ENCODE measurements at places on chromosomes 6 and 20.

- DNase-seq, result no peak
These were observed 412.3 kb upstream of the ID4 start for GRCh38 chr6:19424853-19425252.

DNA sequence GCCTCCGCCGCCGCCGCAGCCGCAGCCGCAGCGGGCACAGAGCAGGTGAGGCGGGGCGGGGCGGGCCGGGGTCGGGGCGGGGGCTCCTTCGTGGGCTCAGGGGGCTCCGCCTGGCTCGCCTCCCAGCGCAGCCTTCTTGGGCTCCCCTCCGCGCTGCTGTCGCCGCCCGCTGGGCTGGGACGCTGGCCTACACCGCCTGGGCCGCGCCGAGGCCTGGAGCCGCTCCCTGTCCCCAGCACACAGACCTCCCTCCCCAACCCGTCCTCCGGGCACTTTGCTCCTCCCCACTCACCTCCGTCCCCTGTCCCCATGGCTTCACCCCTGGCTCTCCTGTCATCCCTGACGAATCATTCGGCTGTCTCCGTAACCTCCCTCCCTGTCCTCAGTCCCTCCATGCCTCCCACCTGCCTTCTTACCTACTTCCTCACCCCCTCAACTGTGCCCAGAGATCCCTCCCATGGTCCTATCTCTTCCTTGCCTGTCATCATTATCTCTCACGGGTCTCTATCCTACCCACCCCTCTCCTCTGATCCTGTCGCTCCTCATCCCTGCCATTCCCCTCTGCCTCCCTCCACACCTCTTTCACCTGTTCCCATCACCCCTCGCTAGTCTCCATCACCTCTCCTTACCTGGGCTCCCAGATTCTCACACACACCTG is 512 bp downstream of the TTBK1 start:
- DNase-seq, result no peak

DNA sequence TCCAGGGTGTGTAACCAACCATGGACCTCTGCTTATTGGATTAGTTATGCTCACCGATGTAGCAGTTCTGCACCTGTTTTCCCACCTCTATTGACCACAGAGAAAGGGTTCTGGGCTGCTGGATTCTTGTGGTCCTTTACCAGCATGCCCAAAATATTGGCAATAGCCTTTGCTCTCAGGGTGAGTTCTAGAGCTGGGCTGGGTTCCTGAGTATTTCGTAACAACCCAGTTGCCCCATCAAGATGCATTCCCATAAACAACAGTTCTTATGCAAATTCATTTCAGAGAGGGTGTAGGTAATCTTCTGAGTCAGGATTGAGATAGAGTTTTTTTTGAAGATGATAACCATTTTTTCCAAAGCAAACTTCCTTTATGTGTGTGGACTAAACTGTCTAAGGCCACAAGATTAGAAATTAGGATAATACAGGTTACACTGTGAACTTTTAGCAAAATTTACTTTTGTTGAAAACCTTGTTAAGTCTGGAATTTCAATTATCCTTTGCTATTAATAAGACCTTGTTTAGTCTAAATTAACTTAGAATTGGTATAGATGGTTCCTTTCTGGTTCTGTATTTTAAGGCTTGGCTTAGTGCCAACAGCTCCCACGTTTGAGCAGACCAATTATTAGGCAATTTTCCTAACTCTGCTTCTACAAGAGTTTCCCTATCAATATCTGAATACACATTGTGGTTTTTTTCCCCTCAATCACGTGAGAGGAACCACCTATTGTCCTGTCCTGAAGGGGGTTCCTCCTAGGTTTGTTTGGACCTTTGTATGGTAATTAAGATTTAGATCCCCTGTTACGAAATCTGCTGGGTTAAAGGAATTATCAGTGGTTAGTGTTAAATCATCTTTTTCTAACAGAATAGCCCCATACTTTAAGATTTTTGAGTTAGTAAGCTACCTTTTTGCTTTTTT is 46.1 kb downstream of the TBX18 start:
- DNase-seq, result no peak

DNA sequence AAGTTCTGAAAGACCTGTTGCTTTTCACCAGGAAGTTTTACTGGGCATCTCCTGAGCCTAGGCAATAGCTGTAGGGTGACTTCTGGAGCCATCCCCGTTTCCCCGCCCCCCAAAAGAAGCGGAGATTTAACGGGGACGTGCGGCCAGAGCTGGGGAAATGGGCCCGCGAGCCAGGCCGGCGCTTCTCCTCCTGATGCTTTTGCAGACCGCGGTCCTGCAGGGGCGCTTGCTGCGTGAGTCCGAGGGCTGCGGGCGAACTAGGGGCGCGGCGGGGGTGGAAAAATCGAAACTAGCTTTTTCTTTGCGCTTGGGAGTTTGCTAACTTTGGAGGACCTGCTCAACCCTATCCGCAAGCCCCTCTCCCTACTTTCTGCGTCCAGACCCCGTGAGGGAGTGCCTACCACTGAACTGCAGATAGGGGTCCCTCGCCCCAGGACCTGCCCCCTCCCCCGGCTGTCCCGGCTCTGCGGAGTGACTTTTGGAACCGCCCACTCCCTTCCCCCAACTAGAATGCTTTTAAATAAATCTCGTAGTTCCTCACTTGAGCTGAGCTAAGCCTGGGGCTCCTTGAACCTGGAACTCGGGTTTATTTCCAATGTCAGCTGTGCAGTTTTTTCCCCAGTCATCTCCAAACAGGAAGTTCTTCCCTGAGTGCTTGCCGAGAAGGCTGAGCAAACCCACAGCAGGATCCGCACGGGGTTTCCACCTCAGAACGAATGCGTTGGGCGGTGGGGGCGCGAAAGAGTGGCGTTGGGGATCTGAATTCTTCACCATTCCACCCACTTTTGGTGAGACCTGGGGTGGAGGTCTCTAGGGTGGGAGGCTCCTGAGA is at the start of gene HFE:
TSS of gene HFE (plus strand) at position 146 of the 832 bp plus-strand sequence. CDS start at position 158, 12 bp downstream.
- DNase-seq, result no peak

- DNase-seq, result no peak
These were observed 284.0 kb upstream of the DEFB112 start for GRCh38 chr6:50333696-50334095.

GRCh38 chr20:42609618-42610017 is 580.1 kb downstream of the PTPRT start:
- DNase-seq, result no peak

DNA sequence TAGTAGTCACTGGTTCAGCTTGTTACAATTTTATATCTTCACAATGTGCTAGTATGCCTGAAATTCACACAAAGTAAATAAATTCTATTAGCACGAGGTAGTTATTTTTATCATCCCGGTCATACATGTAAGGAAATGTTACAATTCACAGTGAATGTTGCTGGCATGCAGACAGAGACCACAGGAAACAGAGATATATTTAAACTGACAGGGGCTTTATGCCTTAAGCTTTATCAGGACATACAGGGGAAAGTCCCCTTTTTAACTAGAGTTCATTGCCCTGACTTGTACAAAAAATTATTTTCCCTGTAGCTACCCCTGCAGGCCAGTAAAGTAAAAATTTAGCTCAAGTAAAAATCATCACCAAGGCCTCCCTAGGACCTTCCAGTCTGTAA is 712.0 kb upstream of the NRSN1 start:
- DNase-seq, result no peak

- DNase-seq, result no peak
These were observed 141.5 kb downstream of the ANKRD60 start for GRCh38 chr20:58086763-58087561.

- DNase-seq, result no peak
These were observed 13.8 kb downstream of the ASIP start for GRCh38 chr20:34254979-34255378.

DNA sequence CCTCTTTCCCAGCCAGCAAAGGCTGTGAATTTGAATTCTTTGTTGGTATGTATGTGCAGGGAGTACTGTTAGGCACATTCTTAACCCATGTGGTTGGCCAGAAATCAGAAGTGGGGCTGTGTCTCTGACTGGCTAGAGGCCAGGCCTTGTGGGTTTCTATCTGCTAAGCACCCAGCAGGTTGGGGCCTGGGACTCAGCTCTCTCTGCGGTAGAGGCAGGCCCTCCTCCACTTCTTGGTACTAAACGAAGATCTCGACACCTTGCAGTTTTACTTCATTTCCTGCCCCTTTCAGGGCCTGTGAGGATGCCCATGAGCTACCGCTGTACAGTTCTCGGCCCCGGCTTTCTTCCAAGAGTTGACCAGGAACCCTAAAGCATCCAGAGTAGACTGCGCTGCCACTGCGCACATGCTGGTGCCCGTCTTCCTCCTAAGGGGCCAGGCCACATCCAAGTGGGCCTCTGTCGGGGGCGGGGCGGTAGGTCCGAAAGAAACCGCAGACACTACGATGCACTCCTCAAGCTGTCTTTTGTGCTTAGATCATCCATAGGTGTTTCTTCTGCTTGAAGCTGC is 51.1 kb downstream of the TCP11 start:
- no peak for DNase-seq

DNA sequence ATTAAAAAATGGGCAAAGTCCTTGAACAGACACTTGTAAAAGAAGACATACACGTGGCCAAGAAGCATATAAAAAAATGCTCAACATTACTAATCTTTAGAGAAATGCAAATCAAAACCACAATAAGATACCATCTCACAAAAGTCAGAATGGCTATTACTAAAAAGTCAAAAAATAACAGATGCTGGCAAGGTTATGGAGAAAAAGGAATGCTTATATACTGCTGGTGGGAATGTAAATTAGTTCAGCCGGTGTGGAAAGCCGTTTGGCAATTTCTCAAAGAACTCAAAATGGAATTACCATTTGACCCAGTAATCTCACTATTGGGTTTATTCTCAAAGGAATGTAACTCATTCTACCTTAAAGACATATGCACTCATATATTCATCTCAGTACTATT is 166.6 kb downstream of the KHDC1L start:
- no peak for DNase-seq

GRCh38 chr6:135021310-135022049 is 33.1 kb downstream of the HBS1L start:
- DNase-seq, result no peak

DNA sequence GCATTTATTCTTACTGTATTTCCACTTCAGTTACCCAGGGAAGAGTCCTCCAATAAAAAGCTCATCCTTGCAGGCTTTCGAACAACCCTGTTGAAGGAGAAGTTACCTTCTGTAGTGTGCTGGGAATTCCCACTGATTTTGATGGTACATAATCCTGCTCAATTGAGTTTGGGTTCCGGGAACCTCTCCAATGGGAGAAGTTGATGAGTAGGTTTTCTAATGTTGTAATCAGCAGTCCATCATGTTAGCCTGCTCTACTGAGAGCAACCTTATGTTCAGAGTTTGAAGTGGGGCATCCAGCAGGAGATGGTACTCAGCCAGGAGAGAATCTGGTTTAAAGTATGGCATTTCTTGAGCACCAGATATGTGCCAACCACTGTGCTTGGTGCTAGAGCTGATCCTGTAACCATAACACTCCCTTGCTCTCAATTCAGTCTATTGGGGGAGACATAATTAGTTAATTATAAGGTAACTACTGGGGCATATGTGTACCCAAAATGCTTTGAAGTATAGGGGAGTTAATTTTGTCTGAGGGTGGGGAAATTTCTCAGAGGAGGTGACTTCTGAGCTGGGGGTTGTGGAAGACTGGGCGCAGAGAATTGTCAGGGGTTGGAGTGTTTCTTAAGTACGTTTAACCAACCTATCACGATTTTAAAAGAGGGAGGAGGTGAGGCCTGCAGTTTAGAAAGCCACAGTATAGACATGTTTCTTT is 2.1 kb downstream of the TOP1 start:
- DNase-seq, result no peak

GRCh38 chr6:24543683-24544082 is 48.9 kb downstream of the ALDH5A1 start:
- DNase-seq, result no peak

DNA sequence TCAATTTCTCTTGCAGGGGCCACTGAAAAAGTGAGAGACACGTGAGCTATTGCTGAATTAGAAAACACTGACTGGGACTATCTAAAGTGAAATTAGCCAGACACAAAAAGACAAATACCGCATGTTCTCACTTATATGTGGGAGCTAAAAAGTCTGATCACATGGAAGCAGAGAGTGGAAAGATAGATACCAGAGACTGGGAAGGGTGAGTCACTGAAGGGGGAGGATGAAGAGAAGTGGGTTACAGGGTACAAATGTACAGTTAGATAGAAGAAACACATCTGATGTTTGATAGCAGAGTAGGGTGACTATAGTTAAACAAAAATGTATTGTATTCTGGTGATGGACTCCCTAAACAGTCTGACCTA is 13.4 kb downstream of the CST3 start:
- DNase-seq, result no peak

GRCh38 chr20:42740226-42740870 is 449.4 kb downstream of the PTPRT start:
- DNase-seq, result no peak

DNA sequence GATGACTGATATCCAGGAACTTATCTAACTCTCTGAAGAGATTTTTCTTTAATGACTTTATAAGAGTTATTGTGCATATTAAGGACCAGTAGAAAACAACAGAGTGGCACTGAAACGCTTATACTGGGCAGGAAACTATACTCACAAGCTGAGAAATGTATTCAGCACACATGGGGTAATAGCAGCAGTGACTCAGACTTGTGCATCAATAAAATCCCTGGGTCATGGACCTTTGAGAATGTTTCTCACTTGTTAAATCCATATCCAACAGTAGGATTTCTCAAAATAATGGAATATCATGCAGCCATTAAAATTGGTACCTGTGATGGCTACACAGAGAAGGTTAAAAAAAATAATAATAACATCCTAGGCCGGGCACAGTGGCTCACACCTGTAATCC is 219.5 kb downstream of the BTBD9 start:
- no peak for DNase-seq

DNA sequence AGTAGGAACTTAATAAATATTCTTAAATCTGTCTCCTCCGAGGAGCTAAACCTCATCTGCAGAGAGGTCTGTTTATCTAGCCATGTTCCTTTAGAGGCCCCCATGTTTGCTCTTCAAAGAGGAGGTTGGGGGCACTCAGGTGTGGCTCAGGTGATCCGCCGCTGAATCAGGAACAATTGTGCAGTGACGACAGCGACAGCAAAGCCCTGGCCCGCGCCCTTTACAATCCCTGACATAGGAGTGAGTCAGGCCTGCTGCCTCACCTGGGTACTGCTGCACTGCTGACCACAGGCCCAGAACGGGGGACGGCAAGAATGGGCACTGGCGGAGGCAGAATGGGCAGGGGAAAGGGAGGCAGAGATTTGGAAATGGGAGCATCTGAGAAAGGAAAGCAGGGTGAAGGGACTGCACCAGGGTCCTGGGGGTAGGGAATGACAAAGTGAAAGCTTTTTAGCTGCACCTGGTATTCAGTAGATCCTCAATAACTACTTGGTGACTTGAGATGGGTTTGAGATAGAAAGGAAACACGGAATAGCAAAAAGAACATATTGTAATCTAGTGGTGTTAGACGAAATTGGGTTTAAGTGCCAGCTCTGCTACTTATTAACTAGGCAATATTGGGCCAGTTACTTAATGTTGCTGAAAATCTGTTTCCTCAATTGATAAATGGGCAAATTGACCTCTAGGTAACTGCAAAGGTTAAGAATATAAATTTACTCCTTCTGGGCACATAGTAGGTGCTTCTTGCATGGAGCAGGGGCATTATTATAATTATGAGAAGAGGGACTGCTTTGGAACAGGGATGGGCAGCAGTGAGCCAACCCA is 5.4 kb upstream of the IER3 start:
- no peak for DNase-seq

GRCh38 chr6:8130399-8130798 is 28.1 kb upstream of the EEF1E1 start:
- DNase-seq, result no peak

- DNase-seq, result no peak
These were observed 111.8 kb downstream of the ATG5 start for GRCh38 chr6:106213660-106214289.

GRCh38 chr6:165889636-165890403 is 226.8 kb upstream of the PDE10A start:
- no peak for DNase-seq
